Chondrocyte (in vitro differentiated cells): ENCODE measurements at places on chromosomes 2 and 18. TPM values are rescaled to one million over a fixed set of nuclear protein-coding genes. Genes with fewer than 3 reads are reported as not detected.

EFR3B gene
- 2.1 to 6.1 TPM (median 2.4 TPM) in 3 replicates for total RNA-seq

TMEM198 gene
- total RNA-seq: 3.6 to 6.1 TPM (median 4.8 TPM) in 3 replicates

EPAS1 gene
- total RNA-seq: 14.5 to 126 TPM (median 122 TPM) in 3 replicates

COLEC12 gene
- total RNA-seq: 2.1 to 17.8 TPM (median 2.2 TPM) in 3 replicates

CD8B gene
- total RNA-seq: not detected in 3 replicates

LRRTM1 gene
- total RNA-seq: not detected in 3 replicates

GRCh38 chr18:7221424-7222155, 9.3 kb upstream of the LRRC30 start:
- H3K36me3 ChIP-seq: no peaks in the 10 kb centered on the region
- H3K27ac ChIP-seq: no peak overlapping the region
- no peaks in the 10 kb centered on the region for H3K4me1 ChIP-seq
- no peak for DNase-seq
- no peak overlapping the region for H3K4me3 ChIP-seq
- peaks cover 35% of the 10 kb centered on the region for H3K27me3 ChIP-seq

DNA sequence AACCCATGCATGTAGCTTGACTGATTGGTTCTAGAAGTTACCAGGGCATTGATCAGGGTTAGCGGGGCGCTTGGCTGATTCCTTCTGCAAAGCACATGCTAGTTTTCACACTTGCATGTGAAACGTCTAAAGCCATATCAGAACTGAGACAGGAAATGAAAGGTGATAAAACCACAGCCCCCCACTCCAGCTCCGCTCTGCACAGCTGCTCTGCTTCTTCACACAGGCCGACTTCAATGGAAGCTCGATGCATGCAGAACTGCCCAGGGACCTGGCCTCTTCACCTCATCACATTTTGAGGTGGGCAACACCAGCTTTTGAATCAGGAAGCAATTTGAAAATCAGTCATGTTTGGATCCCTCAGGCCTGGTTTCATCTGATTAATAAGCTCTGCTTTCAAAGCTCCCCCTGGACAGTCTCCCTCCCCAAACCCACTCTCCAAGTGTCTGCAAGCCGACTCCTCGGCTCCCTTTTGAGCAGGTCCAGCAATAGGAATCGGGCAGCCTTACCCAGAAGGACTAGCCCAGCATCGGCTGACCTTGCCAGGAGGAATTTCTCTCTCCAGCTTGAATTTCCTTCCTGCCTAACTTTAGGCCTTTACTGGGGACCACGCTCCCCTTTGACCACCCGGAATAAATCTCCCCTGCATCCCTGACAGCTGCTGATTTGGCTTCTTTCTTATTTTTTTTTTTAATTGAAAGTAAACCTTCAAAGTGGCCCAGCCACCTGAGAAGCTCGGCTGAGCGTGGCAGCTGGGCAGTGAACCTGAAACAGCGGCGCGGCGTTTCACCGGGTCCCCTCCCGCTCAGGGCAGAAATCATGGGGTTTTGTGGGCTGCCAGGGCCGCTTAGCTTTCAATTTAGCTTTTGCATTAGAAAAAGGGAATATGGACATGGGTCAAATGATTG, 31.7 kb downstream of the HRH4 start:
- no peak overlapping the region for H3K4me3 ChIP-seq
- H3K36me3 ChIP-seq: no peaks in the 10 kb centered on the region
- no peak overlapping the region for H3K27ac ChIP-seq
- DNase-seq: no peak
- H3K27me3 ChIP-seq: peaks cover 2% of the 10 kb centered on the region

GRCh38 chr18:28824183-28824574, 647.2 kb upstream of the CDH2 start:
- peaks cover 5% of the 10 kb centered on the region for H3K36me3 ChIP-seq
- H3K4me1 ChIP-seq: no peaks in the 10 kb centered on the region

DNA sequence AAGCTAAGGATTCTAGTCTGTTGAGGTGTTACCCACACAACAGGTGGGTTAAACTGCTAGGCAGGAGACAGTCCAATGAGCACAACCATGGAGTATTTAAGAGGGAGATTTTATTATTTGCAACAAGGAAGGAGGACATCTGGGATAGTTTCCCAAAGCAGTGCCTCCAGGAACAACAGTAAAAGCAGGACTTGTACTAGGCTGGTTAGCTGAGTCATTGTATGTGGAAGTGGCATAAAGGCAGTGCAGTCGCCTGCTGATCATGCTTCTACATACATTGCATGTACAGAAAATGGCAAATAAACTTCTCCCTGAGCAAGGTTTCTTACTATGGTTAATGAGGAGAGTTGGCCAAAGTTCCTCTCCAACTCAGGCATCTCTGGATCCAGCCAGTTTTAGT, 46.1 kb upstream of the CYTIP start:
- H3K36me3 ChIP-seq: no peaks in the 10 kb centered on the region
- H3K27me3 ChIP-seq: peaks cover 9% of the 10 kb centered on the region
- no peak overlapping the region for H3K4me3 ChIP-seq
- peaks cover 33% of the 10 kb centered on the region for H3K4me1 ChIP-seq
- H3K27ac ChIP-seq: no peak overlapping the region
- DNase-seq: no peak

GRCh38 chr18:50009773-50010335, 185.1 kb downstream of the MYO5B start:
- H3K27ac ChIP-seq: no peak overlapping the region
- H3K4me1 ChIP-seq: peaks cover 36% of the 10 kb centered on the region
- no peaks in the 10 kb centered on the region for H3K36me3 ChIP-seq
- no peak for DNase-seq

DNA sequence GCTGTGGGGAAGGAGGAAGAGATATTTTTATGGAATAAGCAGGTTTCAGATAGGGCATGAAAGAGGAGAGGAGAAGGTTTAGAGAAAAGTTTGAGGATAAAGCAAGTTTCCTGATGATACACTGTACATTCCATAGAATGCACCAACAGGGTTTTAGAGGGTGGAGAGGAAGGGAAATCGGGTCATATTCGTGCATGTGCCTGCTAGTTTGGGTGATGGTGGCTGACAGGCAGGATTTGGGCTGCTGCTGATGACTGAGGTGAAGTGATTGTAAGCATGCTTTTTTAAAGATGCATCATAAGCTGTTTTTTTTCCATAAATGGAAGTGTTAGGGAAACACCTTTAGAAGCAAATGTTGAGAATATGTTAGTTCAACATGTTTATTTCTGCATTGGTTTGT, 68.8 kb downstream of the PMAIP1 start:
- peaks cover 27% of the 10 kb centered on the region for H3K27me3 ChIP-seq
- H3K27ac ChIP-seq: no peak overlapping the region
- H3K4me1 ChIP-seq: no peaks in the 10 kb centered on the region
- no peaks in the 10 kb centered on the region for H3K36me3 ChIP-seq
- no peak overlapping the region for H3K4me3 ChIP-seq

GRCh38 chr2:74893332-74893731, 59.4 kb downstream of the HK2 start:
- DNase-seq: no peak
- H3K27me3 ChIP-seq: no peaks in the 10 kb centered on the region
- peak overlapping the region; percentile 81 for H3K27ac ChIP-seq

- no peak overlapping the region for H3K4me3 ChIP-seq
- H3K27ac ChIP-seq: no peak overlapping the region
- peaks cover 7% of the 10 kb centered on the region for H3K36me3 ChIP-seq
- DNase-seq: no peak
These were observed 57.0 kb upstream of the FAM237A start for GRCh38 chr2:206585335-206585734.

DNA sequence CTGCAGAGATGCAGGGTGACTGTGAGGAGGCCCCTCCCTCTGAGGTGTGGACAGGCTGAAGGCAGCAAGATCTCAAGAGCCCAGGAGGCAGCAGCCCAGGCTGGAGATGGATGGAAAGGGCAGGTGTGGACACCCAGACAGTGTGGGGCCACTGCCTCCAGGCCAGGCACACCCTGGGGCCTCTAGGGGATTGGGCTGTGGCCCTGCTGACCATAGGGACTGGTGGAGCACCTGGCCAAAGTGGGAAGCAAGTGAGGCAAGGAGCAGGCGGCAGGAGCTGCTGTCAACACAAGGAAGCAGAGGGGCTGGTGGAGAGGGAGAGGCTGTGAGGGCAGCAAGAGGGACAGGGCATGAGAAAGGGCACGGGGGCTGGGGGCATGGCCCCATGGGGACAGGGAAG, 10.8 kb downstream of the SNED1 start:
- H3K4me1 ChIP-seq: peaks cover 20% of the 10 kb centered on the region
- peak; percentile 84 for DNase-seq
- no peak overlapping the region for H3K27ac ChIP-seq

- no peaks in the 10 kb centered on the region for H3K4me1 ChIP-seq
- no peak overlapping the region for H3K27ac ChIP-seq
- H3K36me3 ChIP-seq: no peaks in the 10 kb centered on the region
These were observed 335.6 kb downstream of the CYRIA start for GRCh38 chr2:16330012-16330411.

GRCh38 chr18:58299936-58300335, 255.9 kb downstream of the NEDD4L start:
- H3K4me1 ChIP-seq: peaks cover 23% of the 10 kb centered on the region
- no peaks in the 10 kb centered on the region for H3K36me3 ChIP-seq
- H3K27ac ChIP-seq: no peak overlapping the region
- no peak overlapping the region for H3K4me3 ChIP-seq
- H3K27me3 ChIP-seq: no peaks in the 10 kb centered on the region

DNA sequence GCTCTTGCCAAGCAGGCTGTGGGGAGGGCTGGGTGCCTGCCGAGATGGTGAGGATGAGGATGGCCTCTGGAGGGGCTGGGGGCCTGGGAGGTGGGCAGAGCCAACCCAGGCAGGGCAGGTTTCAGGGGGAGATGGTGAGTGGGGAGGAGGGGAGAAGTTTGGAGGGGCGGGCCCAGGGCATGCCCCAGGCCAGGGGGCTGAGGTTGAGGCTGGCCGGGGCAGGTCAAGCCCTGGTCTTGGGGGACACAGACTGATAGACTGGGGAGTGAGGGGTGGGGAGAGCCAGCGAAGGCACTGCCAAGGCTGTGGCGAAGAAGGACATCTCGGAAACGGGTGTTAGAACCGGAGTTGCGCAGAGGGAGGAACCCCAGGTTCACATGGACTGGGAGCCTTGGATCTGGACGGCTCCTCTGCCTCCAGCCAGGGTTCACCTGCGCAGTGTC, 12.6 kb downstream of the CAPN10 start:
- H3K4me3 ChIP-seq: no peak overlapping the region
- no peak overlapping the region for H3K27ac ChIP-seq
- DNase-seq: peak; percentile 83
- no peaks in the 10 kb centered on the region for H3K4me1 ChIP-seq

DNA sequence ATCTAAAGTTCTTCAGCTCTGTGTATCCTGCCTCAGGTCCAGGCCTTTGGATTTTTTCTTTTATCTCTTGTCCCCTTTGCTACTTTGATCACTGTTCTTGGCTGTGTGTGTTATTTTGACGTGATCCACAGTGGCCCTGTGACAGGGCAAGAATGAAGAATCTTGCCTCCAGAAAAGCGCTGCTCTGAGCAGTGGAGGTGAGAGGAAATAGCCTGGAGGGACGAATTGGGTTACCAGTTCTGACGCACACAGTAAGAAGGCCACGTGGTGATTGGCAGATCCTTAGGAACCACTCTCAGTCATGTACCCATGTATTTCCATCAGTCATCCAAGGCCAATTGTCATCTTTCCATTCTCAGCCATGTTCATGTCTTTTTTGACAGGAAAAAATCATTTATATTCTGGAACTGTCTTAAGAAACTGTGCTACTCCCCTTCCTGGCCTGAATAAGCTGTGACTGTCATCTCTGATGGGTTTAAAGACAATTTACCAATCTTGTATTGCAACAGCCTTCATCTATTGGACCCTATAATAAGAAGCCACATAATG, 47.6 kb downstream of the MAPK4 start:
- H3K27me3 ChIP-seq: peaks cover 14% of the 10 kb centered on the region
- H3K36me3 ChIP-seq: no peaks in the 10 kb centered on the region
- no peaks in the 10 kb centered on the region for H3K4me1 ChIP-seq
- H3K27ac ChIP-seq: no peak overlapping the region
- DNase-seq: no peak
